ENCODE measurements at places on chromosomes 5 and 9.

- no peak for DNase-seq
Observed at GRCh38 chr5:82259172-82259800, 18.9 kb downstream of the RPS23 start.

DNA sequence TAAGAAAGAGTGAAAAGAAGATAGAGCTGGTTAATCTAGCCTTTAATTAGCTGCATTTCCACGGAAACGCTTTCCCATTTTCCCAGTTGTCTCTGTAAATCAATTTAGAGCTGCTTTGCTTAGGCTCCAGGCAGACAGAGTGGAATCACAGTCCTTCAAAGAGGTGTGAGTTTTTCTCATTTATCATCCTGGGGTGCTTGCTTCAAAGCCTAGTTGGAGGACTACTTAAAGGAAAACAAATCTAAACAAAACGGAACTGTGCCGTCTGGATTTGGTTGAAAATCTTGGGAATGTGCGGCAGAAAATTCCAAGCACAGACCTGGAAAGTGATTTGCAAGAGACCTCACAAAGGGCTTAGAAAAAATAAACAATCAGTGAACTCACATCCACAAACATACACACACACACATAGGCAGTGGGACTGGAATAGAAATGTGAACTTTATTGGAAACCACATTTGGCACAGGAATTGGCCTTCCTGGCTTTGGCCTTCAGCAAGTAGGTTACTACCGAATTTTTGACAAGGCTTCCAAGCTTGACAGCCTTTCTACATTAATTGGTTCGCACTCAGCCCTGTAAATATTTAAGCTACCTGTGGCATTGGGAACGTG, 235.2 kb upstream of the SLC24A2 start:
- DNase-seq, result no peak

- DNase-seq, result no peak
Observed at GRCh38 chr9:35862328-35862727, 7.9 kb downstream of the OR13J1 start.

GRCh38 chr9:136802321-136802720, 5.4 kb upstream of the RABL6 start:
- DNase-seq, result no peak

- DNase-seq, result no peak
Observed at GRCh38 chr9:20315677-20316076, 306.6 kb downstream of the MLLT3 start.

DNA sequence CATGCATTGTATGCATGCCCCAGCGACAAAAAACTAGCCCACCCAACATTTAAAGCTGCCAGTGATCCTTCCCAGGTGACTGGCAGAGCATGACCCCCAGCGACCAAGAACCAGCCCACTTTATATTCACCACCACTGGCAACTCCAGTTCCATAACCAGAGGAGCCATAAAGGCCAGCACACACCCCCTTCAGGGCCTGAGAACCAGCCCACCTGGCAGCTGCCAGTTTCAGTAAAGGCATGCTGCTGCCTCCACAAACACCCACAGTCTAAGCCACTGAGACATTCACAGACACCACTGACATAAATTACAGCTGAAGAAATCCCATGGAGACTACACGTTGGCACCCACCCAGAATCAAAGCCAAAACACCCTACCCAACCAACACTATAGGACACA, 46.9 kb upstream of the RGS7BP start:
- DNase-seq, result no peak

GRCh38 chr5:33867241-33867640, 24.5 kb downstream of the ADAMTS12 start:
- no peak for DNase-seq

- no peak for DNase-seq
Observed at GRCh38 chr9:113577525-113578261, 114.2 kb downstream of the RGS3 start.

GRCh38 chr5:173907686-173908371, 19.7 kb downstream of the CPEB4 start:
- DNase-seq, result no peak

Measured in stimulated activated CD8-positive, alpha-beta memory T cell treated with anti-CD3 and anti-CD28 coated beads, Interleukin-7, amount 100 ng/mL, for 48 hours (primary cell).